ENCODE measurements at places on chromosomes 6 and 20.

GRCh38 chr6:34000281-34000680 is 145.6 kb downstream of the GRM4 start:
- DNase-seq: no peak

DNA sequence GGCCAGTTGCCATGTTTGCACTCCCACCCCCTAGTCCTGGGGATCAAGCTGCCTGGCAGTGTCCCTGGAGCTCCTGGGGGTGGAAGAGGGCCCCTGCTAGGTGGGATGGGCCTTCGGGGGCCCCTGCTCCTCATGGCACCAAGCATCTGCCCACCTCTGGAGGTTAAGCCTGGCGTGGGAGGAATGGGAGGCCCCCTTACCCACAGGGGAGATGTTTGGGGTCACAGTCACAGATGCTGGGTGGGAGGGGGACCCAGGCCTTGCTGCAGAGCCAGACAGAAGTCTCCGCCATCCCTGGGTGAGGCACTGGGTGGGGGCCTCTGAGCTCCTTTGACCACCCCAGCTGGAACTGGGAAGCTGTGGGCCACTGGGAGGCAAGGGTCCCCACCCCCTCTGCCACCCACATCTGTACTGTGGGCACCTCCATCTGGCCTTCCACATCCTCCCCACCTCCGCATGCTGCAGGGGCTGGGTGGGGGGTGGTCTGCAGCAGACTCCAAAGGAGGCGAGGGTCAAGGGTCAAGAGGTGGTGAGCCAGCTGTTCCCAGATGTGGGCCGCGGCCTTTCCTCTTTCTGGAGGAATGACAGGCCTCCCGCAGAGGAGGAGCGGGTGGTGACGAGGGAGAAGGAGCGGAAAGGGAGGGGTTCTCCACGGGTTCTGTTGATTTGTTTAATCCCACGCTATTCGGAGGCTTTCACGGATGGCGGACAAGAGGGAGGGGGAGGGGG is 41.5 kb downstream of the YTHDF1 start:
- DNase-seq: no peak

GRCh38 chr6:53041356-53041755 is 23.8 kb upstream of the FBXO9 start:
- DNase-seq: no peak

- DNase-seq: no peak
Measured at GRCh38 chr20:17825252-17825959, 125.6 kb downstream of the BANF2 start.

DNA sequence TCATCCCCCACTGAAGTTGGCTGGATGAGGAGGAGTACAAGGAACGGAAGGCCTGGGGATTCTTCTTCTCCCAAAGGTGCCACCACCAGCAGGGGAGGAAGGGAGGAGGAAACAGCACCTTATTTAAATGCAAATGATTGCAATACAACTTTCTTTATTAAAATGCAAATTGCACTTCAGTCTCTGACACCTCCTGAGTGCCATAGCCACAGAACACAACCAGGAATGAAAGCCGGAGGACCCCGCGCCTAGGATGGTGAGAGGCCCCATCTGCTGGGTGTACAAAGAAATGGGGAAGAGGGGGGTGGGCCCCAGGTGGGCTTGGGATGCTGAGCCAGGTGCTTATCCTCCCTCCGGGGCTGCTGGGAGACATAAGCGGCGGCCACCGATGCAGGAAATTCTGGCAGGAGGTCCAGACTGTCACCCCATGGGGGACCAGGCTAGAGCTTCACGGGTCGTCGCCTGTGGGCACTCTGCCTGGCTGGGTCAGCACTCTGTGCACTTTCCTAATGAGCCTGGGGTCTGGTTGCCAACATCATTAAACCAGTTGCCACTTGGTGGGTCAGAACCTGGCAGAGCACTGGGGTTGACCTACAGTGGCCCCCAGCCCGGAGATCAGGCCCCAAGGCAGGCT is 154.2 kb upstream of the MLN start:
- DNase-seq: no peak

Measured in islet precursor cell (in vitro differentiated cells).